ENCODE measurements at places on chromosomes 3 and 15.

GRCh38 chr15:50889589-50889988 lies 18.9 kb upstream of the AP4E1 start:
- no peak for DNase-seq

DNA sequence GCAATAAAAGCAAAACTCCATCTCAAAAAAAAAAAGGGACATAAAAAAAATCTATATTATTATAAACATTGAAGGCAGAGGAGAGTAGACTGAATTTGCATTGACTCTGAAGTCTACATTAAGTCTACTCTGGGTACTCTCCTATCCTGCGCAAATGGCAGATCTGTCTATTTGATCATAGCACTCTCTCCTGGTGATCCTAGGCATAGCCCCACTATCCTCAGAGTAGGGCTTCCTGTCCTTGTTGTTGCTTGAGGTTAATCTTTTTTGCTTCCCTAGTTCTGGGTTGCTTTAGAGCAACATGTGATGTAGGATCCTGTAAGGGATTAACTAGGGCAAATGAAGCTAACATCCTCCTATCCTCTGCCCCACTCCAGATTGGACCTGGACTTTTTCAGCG lies 82.1 kb upstream of the LRRFIP2 start:
- DNase-seq: no peak

DNA sequence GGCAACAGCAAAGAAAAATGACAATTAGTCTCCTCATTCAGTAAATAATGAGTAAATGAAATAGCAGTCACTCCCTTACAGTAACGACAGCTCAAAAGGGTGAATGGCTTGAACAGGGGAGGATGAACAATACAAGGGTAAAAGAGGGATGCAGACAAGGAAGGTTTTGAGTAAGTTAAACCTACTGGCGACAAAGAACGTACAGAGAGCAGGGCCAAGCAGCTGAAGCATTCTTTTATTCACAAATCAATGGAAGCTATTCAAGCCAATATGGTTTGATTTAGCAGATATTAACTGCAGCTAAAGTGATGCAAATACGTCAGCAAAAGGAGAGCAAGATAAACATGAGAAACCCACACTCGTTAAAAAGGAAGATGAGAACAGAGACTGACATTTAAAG lies 90.7 kb upstream of the ICE2 start:
- DNase-seq: no peak

DNA sequence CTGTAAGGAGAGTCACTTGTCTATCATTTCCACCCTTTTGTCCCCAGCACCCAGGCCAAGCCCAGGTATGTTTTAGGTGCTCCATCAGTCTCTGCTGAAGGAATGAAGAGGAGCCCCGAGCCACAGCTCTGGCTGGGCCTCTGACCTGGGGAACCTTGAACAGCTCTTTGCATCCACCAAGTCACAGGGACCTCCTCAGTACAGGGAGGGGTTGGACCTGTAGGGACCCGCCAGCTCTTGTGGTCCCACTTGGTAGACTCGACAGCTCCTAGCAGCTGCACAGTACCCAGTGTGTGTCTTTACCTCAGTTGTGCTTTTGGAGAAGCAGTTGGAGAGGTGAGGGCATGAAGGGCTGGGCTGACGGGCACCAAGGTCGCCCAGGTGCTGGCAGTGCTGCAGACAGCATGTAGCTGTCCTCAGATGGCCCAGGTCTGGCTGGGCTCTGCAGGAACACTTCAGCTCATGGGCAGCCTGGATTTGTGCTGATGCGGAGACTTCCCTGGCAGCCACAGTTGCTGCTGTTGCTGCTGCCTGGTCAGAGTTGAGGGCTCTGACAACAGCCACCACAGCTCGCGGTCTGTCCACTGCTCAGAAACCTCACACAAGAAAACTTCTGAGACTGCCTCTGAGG lies 123.6 kb downstream of the CACNA1D start:
- DNase-seq: no peak

DNA sequence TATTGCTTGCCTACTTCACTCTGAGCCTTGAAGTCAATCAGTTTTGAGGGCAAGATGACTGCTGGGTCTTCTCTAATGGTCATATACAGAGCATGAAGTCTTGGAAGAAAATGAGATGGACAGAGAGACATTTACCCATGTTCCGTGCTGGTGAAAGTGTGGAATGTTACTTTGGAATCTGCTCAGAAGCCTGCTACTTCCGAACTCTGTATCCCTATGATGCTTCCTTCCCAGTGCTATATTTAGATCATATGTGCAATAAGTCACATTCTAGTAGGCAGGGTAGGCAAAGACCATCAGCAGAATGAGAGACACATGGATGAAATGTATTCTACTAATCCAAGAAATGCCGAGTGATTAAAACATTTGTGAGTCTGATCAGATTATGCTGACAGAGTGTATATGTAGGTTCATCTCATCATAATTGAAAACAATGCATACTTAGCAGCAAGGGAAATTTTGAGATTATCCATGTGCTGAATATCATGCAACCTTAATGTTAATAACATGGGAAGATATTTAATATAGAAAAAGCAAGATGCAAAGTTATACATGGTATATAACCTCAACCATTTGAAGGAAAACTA lies 60.5 kb downstream of the RAB7A start:
- DNase-seq: no peak
